ENCODE measurements at places on chromosomes 13 and 19.
A peak's percentile ranks its signal among the peaks of the same experiment; 100 is the strongest.

GRCh38 chr19:48348045-48348444 lies 15.7 kb downstream of the TMEM143 start:
- DNase-seq: no peak

DNA sequence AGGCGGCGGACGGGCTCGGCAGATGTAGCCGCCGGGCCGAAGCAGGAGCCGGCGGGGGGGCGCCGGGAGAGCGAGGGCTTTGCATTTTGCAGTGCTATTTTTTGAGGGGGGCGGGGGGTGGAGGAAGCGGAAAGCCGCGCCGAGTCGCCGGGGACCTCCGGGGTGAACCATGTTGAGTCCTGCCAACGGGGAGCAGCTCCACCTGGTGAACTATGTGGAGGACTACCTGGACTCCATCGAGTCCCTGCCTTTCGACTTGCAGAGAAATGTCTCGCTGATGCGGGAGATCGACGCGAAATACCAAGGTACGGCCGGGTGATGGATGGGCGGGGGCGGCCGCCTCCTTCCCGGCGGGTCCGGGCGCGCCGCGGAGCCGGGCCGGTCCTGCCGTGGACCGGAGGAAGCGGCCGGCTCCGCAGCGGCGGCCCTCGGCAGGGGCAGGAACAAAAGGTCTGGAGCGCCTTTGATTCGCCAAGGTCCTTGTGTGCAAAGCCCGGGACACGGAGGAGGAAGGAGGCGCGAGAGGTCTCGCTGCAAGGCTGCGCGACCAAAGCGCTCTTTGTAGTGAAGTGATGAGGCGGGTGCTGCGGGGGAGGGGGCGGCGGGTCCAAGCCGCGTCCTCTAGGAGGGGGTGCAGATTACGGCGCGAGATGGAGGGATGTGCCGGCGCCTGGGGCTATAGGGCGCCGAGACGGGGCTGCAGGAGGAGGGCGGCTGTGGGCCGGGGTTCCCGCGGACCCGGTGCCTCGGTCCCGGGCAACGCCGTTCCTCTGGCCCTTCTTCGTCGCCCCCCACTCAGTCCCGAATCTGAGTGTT lies 689 bp downstream of the ING1 start:
- DNase-seq: no peak

DNA sequence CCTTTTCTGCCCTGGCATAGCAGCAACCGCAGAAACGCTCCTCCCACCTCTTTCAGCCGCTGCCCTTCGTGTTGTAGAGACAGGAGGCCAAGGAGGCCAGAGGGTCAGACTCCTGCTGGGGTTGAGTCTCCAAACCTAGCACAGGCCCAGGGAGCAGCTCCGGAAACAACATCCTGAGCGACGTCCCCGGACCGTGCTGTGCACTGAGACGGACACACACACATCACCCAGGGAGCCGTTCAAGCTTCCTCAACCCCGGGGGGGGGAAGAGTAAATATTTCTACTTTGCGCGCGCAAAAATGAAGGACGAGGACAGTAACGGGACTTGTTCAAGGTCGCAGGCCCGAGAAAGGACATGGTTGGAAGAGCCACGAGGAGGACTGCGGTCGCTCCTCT lies 657 bp downstream of the ZNF550 start:
- no peak for DNase-seq

DNA sequence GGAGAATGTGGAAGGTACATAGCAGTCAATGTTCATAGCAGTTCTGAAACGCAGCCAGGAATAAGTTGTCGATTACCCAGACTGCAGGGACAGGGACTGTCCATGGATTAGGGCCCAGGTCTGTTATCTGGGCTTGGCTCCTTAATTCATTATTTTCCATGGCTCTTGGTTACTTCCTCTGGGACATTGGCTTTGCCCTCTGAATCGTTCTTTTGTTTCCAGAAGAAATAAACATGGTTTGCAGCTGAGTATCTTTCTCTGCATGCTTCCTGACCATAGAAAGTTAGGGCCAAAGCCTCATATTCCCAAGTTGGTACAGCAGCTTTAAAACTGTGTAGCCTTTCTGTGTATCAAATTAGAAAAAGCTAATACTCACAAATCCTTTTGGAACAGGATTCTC lies 121.7 kb upstream of the MAB21L1 start:
- no peak for DNase-seq

- DNase-seq: no peak
Measured at GRCh38 chr19:44696939-44697669, 1.8 kb upstream of the CEACAM16 start.

GRCh38 chr13:67299751-67300150 lies 69.6 kb upstream of the PCDH9 start:
- DNase-seq: no peak

GRCh38 chr19:41886761-41887710 lies 4.1 kb downstream of the ARHGEF1 start:
- DNase-seq: no peak

- DNase-seq: no peak
Measured at GRCh38 chr13:28455580-28456194, 39.2 kb downstream of the FLT1 start.

GRCh38 chr13:29934531-29935308 lies 84.3 kb upstream of the UBL3 start:
- DNase-seq: no peak

DNA sequence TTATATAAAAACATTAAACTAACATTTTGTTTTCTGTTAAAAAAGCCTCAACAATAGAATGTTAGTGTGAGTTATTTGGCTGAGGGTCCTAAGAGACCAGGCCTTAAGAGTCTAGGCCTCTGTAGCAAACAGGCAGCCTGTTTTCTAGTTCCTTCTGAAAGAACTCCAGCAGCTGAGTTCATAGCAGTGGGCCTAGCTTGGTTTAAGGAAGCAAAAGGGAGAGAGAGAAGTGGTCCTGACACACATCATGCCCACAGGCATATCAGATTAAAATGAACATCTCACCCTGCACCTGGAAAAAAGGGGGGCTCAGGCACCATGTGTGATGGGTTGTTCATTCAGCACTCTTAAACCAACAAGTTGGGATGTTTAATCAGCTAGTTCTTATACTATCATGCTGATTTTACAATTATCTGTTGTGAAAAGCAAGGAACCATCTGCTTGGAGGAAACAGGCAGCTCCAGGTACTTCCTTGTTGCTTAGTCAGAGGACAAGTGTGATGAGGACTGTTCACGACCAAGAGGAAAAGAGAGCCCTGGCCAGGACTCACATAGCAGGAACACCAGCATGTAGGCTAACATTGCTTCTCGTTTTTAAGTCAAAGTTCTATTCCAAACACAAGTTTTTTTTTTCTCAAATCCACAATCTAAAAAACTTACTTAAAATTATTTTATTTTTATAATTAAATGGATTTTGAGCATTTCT lies 81.3 kb upstream of the FRY start:
- no peak for DNase-seq

DNA sequence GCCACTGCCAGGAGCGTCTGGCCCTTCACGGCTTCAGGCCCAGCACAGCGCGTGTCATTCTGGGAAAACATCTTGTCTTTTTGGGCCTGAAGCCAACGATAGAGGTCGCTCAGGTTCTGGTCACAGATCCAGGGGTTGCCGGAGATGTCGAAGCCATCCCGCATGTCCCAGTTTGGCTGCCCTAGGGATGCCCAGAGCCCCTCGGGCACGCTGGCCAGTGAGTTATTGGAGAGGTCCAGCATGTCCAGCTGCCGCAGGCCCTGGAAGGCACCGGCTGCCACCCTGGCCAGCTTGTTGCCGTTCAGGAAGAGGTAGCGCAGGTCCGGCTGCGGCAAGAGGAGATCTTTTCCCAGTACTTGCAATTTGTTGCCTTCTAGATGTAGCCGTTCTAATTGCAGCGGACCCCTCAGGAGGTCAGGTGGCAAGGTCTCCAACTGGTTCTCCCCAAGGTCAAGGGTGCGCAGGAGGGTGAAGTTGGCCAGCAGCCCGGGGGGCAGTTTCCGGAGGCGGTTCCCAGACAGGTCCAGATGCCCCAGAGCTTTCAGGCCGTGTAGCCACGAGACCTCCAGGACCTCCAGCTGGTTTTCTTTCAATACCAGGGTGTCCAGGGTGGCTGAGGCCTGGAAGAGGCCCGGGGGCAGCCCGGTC lies 1.8 kb downstream of the LRG1 start:
- DNase-seq: no peak

DNA sequence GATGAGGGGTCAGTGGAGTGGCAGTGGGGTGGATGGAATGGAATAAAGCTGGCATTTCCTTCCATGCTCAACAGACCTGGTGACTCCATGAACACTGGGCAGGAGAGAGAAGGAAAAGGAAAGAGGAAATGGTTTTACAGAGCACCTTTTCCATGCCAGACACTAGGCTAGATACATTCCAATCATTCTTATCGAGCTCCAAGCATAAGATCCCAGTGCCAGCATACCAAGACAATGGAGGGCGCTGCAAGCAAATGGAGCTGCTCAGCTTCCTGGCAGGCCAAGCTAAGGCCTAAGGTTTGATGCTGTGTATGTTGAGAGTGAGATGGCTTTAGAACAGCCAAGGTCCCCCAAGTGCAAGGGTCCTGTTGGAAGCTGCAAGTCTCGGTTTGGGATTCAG lies 113.2 kb downstream of the HSPH1 start:
- DNase-seq: no peak

DNA sequence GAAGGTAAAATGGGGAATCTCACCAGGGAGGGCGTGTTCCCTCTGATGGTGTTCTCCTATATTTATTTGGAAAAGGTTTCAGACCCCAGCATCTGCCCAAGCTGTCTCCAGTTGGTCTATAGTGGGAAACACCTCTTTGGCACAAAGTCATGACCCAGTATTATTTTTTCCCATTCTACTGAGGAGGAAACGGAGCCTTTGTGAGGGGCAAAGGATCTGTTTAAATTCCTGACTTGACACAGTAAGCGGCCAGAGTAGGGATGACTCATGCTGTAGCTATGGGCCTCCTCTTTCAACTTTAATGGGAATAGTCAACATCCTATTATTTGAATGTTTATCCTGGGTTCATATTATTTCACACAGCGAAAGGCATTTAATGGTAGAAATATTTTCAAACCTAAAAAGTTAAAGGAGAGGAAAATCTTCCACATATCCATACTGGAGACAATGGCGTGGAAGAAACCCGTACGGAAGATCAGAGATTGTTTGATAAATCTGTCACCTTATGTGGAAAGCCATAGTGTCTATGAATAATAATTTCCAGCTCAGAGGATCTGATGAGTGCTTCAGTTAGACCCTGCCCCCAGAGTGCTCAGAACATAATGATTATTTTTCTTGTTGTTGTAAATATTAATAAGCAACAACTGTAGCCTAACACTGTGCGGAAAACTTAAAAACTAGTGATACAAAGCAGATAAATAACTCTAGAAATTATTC lies 126.0 kb downstream of the FOXO1 start:
- DNase-seq: peak; percentile 48

DNA sequence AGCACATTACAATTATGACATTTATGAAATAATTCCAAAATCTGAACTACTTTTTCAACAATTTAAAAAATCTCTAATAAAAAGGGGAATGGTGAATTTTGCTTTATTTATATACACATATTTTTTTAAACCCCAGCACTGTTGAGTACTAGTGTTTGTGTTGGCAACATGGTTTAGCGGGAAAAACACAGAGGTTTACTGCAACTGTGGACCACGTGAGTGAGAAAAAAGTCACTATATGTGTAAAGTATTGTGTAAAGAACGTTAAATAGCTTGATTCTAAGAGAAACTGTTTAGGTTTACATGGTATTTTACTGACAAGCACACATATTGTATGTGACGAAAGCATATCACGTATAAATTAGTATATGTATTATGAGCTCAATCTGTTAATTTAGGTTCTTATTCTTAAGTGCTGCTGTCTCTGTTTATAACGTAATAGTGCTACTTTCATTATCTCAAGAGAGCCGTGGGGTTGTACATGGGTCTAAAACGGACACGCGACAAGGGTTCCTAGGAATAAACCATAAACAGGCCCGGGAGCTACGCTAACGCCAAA lies 617 bp downstream of the SKA3 start:
- DNase-seq: no peak

DNA sequence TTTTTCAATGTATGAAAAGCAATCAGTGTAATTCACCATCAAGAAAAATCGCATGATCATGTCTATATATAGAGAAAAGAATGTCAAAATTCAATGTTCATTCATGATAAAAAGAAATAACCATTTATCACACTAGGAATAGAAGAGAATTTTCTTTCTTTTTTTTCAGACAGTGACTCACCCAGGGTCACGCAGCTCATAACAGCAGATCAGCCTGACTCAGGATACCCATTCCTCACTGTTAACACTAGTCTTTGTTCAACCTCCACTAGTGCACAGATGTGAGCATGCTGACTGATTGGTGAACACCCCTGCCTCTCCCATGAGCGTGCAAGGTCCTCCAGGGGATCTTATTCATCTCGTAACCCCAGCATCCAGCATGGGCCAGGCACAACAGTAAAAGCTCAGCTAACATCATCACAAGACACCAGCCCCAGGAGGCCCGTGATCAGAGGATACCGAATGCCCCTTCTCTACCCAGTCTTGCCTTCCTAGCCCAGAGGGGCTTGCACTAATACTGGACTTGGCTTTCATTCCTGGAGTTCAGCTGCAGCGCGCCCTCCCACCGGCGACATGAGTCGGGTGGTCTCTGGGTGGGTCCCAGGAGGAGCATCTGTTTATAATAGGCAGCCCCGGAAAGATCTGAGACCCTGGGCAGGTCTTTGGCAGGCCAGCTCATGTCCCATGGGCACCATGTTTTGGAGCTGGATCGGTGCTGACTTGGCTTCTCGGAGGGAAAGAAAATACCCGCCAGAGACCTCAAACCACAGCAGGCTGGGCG lies 539.5 kb upstream of the SLC10A2 start:
- no peak for DNase-seq

- DNase-seq: no peak
Measured at GRCh38 chr13:98050041-98050466, 92.8 kb upstream of the FARP1 start.

GRCh38 chr19:15279326-15279904 lies 47.2 kb upstream of the EPHX3 start:
- no peak for DNase-seq

DNA sequence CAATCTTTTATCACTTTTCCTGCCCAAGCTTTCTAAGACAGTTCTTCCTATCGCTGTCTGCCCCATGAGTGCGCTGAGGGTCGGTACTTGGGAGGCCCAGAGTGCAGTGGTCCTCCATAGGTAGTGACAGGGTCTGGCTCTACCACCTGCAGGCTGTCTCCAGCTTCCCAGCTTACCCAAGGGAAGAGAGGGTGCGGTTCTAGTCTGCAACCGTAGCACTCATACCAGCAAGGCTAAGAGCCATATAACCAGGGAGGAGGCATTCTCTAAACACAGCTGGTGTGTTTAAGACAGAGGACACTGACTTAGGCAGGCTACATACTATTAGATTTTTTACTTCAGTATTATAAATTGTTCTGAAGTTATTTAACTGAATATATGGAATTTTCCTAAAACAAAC lies 8.2 kb downstream of the PROZ start:
- no peak for DNase-seq

DNA sequence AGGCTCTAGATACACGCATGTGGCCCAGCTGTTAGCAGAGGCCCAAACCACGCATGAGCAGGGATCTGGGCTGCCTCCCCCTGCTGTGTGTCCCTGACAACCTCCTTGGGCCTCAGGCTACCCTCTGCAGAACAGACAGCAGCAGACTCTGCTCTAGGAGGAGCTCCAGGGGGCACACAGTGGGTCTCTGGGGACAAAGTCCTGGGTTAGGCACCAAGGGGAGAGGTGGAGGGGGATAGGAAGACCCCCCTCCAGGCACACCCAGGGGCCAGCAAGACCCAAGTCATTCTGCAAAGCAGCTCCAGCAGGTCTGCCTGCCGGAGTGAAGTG lies 8.0 kb downstream of the TINCR start:
- no peak for DNase-seq

GRCh38 chr19:19619849-19620210 lies 1.3 kb upstream of the PBX4 start:
- DNase-seq: no peak

All from HCT116 (cell line).